ENCODE measurements at places on chromosomes 16 and 17.
A peak's percentile ranks its signal among the peaks of the same experiment; 100 is the strongest.

- DNase-seq, result no peak
These were observed 33.8 kb downstream of the ESRP2 start for GRCh38 chr16:68202091-68202519.

GRCh38 chr16:48158296-48158695 lies 2.5 kb upstream of the ABCC12 start:
- no peak for DNase-seq

DNA sequence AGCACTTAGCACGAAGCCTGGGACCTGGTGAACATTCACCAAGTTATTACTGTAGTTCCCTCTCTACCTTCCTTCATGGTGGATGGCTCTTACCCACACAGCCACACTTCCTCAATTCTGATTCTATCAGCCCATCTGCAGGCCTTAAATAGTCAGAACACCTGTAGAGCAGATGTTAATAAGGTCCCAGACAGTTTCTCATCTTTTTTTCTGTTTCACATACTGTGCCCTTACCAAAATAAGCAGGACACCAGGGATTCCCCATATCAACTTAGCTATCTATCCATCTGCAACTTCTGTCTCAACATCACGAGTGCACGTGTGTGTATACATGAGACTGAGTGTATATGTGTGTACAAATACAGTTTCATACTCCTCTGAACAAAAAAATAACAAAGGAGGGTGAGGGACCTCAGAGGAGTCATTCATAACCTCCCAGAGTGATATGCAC lies 2.8 kb downstream of the RECQL5 start:
- no peak for DNase-seq

DNA sequence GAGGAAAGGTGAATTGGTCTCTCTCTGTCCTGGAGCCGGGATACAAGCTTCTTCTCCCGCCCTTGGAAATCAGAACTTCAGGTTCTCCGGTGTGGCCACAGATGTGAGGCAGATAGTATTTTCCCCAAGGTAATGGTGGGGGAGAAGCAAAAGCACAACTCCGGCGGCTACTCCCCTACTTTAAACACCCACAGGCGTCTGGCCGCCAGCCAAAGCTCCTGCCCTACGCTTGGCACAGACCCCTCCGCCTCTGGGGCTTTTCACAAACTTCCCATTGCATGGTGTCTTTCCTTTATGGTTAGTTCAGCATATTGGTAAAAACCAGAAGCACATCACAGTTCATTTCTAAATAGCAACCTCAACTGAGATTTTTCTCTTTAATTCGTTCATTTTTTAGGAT lies 39.4 kb upstream of the B4GALNT2 start:
- no peak for DNase-seq

DNA sequence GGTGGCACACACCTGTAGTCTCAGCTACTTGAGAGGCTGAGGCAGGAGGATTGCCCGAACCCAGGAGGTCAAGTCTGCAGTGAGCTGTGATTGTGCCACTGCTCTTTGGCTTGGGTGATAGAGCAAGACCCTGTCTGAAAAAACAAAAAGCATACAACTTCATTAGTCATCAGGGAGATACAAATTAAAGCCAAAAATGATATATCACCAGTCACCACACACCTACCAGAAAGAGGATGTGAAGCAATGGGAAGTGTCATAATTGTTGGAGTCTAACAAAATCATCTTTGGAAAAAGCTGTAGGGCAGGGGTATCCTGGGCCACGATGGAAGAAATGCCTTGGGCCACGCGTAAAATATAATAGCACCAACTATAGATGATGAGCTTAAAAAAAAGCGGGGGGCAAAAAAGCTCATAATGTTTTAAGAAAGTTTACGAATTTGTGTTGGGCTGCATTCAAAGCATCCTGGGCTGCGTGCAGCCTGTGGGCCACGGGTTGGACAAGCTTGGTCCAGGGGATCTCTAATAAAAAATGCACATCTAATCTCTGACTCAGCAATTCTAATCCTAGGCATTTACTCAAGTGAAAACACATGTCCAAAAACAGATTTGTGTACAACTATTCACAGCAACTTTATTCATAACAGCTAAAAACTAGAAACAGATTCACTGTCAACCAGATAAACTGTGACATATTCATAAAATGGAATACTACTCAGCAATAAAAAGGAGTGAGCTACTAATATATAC lies 65.9 kb downstream of the HIC1 start:
- DNase-seq, result no peak

- DNase-seq, result no peak
These were observed 289.1 kb downstream of the CA10 start for GRCh38 chr17:51869387-51869786.

DNA sequence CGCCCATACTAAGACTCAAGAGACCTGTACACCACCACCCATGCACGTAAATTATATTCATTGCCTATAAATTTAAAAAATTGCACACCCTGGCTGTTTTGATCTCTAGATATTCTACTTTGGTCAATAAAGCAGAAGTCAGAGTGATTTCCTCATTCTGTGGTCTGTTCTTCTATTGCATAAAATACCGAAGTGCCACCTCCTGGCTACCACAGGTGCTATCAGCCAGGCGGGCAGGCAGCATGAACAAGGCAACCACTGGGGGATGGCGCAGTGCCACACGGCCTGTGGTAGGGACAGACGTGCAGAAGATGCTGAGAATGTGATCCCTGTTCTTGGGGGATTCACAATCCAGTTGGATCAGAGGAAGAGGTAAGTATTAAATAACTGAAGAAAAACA lies 122.3 kb downstream of the CDK5R1 start:
- DNase-seq, result no peak

- no peak for DNase-seq
These were observed 36.4 kb downstream of the HSD17B2 start for GRCh38 chr16:82071421-82071820.

DNA sequence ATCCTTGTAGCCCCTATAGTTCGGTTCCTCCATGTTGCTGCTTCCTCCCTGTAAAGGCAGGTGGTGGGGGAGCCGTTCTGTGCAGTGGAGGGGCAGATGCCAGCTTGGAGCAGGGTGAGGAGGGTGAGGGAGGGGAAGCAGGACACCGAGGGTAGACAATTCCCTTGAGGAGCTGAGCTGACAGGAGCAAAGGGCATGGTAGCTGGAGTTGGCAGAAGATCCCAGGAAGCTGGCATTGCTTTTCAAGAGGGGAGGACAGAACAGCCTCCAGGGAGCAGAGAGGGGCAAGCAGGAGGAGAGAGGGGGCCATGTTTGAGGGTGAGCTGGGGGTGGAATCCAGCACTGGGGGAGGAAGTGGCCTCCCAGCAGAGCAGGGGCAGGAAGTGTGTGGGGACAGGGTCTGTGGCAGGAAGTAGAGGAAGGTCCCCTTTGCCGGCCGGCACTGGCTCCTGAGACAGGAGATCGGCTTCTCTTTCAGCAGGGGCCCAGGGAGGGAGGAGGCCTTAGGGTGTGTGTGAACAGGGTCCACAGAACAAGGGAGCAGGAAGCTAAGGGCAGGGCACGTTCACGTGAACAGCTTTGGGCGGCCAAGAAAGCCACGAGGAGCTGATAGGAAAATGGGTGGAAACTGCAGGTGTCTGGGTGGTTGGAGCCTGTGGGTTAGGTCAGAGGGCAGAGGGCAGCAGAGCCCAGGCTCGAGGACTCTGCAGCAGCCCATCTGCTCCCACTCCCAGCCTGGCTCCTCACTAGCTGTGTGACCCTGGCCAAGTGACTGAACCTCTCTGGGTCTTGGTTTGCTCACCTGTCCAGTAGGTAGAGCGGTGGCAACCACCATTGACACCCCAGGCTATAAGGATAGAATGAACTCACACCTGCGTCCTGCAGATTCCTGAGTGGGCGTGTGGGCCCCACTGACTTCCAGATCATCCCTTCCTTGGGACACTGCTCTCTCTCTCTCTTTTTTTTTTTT lies 17.5 kb upstream of the SPNS2 start:
- DNase-seq, result no peak

DNA sequence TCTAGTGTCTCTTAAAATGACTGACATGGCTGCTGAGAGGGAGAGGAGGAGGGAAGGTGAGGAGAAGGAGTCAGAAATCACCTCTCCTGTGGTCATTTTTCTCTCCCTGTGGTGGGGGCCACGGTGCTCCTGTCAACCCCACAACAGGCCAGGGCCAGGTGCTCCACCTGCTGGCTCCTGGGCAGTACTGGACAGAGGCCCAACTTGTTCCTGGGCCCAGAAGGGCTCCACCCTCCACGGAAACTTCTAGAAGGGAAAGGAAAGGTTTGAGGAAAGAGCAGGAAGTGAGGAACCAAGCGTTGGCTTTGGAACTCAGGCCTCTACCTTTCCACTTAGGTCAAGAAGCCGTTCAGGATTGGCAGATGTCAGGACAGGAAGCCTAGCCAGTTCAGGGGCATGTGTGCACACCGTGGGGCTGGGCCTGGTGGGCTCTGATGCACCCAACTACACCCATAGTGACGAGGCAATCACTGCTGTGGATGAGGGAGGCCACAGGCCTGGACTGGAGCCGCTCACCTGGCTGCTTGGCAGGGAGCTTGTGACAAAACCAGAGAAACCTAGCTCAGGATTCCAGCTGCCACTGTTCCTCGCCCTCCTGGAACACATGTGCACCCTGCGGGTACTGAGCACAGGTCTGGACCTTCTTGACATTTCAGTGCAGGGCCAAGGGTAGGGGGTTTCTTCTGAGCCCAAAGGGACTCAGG lies 36.1 kb downstream of the WNT3 start:
- DNase-seq, result no peak

DNA sequence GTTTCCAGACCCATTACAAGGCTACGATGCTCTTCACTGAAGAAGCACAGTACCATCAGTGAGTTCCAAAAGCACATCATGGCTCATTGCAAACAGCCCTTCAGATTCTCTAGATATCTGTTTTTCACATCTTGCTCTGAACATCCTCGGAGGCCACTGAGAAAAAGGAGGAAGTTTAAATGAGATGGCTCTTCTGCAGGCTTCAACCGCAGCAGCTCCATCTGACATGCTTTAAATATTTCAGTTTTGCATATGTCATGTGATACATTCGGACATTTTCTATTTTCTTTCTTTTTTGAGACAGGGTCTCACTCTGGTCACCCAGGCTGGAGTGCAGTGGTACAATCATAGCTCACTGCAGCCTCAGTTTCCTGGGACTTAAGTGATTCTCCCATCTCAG lies 396.8 kb downstream of the NPIPA8 start:
- no peak for DNase-seq

DNA sequence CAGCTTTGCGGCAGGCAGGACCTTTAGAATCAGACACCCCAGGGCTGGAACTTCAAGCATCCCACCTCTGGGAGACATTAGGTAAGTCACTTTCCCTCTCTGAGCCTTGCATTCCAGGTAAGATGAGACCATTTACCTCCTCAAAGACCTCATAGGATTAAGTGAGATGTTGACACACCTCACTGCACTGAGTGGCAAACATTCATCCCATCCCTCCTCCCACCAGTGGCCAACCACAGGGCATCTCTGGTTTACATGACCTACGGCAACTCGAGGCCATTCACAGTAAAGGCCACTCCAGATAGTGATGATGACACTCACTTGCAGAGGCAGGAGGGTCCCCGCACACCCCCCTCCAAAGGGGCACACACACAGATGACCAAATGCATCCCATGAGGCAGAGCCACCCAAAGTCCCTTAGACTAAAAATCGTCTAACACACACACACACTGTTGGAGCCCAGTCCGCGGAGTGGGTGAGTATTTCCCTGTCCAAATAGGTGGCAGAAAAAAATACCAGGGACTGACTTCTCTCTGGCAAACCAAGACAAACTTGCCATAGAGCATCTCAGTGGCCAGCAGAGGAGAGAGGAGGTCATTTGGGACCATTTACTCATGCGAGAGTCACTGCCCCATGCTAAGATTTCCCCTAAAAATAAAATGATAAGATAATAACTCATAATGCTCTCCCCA lies 454.9 kb downstream of the SOX9 start:
- no peak for DNase-seq

- DNase-seq, result peak; percentile 81
These were observed 12.5 kb downstream of the TFAP4 start for GRCh38 chr16:4260360-4260759.

DNA sequence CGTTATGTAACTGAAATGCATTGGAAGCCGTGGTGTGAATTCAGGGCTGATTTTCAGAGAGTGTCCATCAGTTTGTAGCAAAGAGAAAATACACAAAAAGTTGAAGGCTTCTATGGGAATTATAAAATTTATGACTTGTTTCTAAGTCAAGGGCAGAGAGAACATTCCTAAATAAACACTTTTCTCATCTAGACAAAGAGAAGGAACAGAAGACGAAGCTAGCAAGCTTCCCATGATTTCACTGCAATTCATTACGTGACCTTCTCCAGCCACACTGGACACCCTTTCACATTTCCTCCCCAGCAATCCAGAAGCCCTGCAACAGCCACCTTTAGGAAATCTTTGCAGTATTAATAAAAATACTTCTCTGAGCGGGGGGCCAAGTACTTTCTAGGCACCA lies 67.8 kb downstream of the TMEM100 start:
- no peak for DNase-seq

- DNase-seq, result no peak
These were observed 48.4 kb downstream of the COX4I1 start for GRCh38 chr16:85847681-85848601.

- no peak for DNase-seq
These were observed 9.6 kb upstream of the GP2 start for GRCh38 chr16:20336955-20337354.

- DNase-seq, result no peak
These were observed 91.8 kb downstream of the STH start for GRCh38 chr17:46090871-46091270.

DNA sequence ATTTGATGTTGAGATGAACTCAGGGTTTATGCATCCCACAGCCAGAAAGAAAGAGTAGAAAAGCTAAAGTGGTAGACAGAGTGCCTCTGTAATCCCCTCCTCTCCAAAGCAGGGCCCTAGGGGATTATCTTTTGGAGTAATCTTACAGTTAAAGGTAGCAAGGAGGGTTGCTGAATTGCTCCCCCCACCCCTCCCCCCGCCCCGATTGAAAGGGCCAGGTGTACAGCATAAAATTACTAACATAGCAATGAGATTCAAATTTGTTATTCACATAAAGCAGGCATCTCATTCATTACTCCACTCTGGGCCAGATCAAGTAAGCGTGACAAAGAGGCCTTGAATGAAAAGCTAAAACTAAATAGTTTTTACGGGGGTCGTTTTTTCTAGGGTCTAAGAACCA lies 72.7 kb downstream of the STH start:
- DNase-seq, result no peak

DNA sequence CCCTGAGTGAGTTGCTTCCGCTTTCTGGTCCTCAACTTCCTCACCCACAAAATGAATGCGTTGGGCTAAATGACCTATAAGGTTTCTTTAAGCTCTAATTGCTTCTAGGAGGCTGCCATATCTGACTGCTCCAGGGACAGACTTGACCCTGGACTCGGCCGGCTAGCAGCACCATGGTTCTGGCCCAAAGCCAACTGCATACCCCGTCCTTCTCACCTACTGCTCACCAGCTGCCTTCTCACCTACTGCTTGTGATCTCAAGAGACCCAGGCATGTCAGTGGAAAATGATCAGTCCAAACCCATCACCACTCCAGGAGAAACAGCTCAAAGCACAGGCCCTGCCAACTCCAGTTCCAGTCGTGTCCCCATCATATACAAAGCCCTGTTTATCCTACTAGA lies 124.3 kb upstream of the IRX5 start:
- DNase-seq, result no peak

DNA sequence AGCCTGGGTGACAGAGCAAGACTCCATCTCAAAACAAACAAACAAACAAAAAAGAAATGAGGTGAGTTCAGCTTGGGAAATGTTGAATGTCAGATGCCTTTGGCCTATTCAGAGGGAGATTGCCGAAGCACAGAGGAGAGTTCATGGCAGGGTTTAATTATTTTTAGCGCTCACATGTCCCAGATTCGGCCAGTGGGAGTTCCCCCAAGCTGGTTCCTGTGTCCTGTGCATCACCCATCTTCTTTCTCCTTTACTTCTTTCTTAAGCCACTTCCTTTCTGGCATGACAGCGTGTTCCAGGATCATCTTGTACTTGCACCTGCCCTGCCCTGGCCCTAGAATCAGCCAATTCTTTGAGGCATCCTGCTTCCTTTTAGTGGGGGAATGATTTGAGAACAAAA lies 9.2 kb downstream of the MPV17L start:
- no peak for DNase-seq
